ENCODE measurements at places on chromosomes 6 and 20. TPM values are rescaled to one million over a fixed set of nuclear protein-coding genes. Genes with fewer than 3 reads are reported as not detected.

The LTB gene
- 73.3 TPM for total RNA-seq

DNA sequence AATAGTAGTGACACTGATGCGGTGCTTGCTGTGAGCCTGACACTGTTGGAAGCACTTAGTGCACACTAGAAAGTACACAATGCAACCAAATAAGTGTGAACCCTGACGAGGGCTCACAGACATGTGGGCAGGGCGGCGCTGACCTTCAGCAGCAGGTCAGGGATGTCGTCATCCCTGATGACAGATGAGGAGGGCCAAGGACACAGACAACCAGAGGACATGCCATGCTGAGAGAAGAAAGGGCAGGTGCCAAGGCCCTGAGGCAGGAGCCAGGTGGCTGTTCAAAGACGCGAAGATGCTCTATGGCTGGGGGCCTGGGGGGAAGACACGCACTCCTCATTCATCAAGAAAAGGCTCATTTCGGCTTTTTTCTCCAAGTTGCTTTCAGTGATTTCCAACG is 176.4 kb upstream of the CST7 start:
- H3K4me1 ChIP-seq = peaks cover 9% of the 10 kb centered on the region
- no peak for DNase-seq
- no peak overlapping the region for H3K4me3 ChIP-seq

- no peak for DNase-seq
- no peak overlapping the region for H3K4me3 ChIP-seq
- H3K27me3 ChIP-seq = no peaks in the 10 kb centered on the region
Observed at GRCh38 chr6:143964674-143965081, 43.4 kb downstream of the PLAGL1 start.

The LST1 gene
- total RNA-seq = 9.1 TPM

- H3K27ac ChIP-seq = no peak overlapping the region
- no peaks in the 10 kb centered on the region for H3K27me3 ChIP-seq
- no peaks in the 10 kb centered on the region for H3K36me3 ChIP-seq
- DNase-seq = no peak
- H3K4me3 ChIP-seq = no peak overlapping the region
Observed at GRCh38 chr6:22010102-22010501, 286.7 kb downstream of the PRL start.

- no peak for DNase-seq
- H3K27ac ChIP-seq = no peak overlapping the region
- no peaks in the 10 kb centered on the region for H3K36me3 ChIP-seq
- H3K4me3 ChIP-seq = no peak overlapping the region
Observed at GRCh38 chr6:131844243-131844841, 36.5 kb downstream of the ENPP1 start.

The C20orf144 gene
- total RNA-seq = 0.27 TPM

GRCh38 chr6:106244521-106244920 is 81.0 kb downstream of the ATG5 start:
- H3K36me3 ChIP-seq = peaks cover 36% of the 10 kb centered on the region
- no peak for DNase-seq
- no peak overlapping the region for H3K4me3 ChIP-seq
- H3K27me3 ChIP-seq = no peaks in the 10 kb centered on the region

- H3K4me1 ChIP-seq = peaks cover 6% of the 10 kb centered on the region
- no peak overlapping the region for H3K27ac ChIP-seq
- no peaks in the 10 kb centered on the region for H3K36me3 ChIP-seq
- no peak for DNase-seq
Observed at GRCh38 chr6:169189686-169190085, 64.0 kb downstream of the THBS2 start.

- DNase-seq = no peak
- no peak overlapping the region for H3K4me3 ChIP-seq
- H3K4me1 ChIP-seq = no peaks in the 10 kb centered on the region
- H3K27me3 ChIP-seq = peaks cover 46% of the 10 kb centered on the region
Observed at GRCh38 chr20:59448851-59449444, 148.5 kb downstream of the EDN3 start.

GRCh38 chr6:43334466-43335095 is 26.0 kb upstream of the CRIP3 start:
- H3K27ac ChIP-seq = no peak overlapping the region
- no peak for DNase-seq
- no peaks in the 10 kb centered on the region for H3K27me3 ChIP-seq

The C4B gene
- total RNA-seq = 2.8 TPM

DNA sequence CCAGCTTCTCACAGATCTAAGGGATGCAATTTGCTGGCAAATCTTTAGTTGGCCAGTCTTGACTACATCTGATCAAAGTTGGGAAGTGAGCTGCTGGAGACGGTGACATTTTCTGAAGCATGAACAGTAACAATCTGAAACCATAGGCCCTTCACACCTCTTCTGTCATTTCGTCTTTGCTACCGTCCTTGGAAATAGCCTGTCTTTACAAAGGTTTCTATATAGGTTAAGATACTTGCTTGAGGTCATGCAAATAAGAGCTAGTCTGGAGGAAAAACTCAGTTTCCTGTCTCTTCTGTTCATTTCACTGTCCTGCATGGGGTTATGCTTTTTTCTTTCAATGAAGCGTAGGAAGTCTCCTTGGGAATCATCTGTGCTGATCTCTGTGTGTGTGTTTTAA is 55.6 kb downstream of the CARMIL1 start:
- peaks cover 13% of the 10 kb centered on the region for H3K4me1 ChIP-seq
- no peak overlapping the region for H3K4me3 ChIP-seq
- H3K36me3 ChIP-seq = no peaks in the 10 kb centered on the region
- H3K27me3 ChIP-seq = no peaks in the 10 kb centered on the region

DNA sequence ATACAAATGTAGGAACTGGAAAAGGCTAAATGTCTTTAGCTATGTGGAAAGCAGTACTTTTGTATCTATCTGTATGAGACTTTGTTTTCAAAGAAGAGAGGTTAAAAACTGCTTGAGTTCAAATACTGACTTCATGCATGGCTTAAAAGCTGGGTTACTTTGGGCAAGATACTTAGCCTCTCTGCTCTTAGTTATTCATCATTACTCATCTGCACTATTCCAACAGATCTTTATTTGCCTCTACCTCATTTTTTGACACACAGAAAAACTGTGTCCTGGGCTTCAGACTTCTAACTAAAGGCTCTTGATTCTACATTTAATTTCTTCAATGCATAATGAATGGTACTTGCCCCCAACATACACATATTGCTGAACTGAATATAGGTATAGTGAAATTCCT is 114.8 kb downstream of the DST start:
- H3K4me1 ChIP-seq = no peaks in the 10 kb centered on the region
- no peaks in the 10 kb centered on the region for H3K27me3 ChIP-seq
- H3K36me3 ChIP-seq = no peaks in the 10 kb centered on the region
- H3K4me3 ChIP-seq = no peak overlapping the region
- no peak for DNase-seq

The MATN4 gene
- total RNA-seq = 0.35 TPM

The MOXD1 gene
- total RNA-seq = not detected

DNA sequence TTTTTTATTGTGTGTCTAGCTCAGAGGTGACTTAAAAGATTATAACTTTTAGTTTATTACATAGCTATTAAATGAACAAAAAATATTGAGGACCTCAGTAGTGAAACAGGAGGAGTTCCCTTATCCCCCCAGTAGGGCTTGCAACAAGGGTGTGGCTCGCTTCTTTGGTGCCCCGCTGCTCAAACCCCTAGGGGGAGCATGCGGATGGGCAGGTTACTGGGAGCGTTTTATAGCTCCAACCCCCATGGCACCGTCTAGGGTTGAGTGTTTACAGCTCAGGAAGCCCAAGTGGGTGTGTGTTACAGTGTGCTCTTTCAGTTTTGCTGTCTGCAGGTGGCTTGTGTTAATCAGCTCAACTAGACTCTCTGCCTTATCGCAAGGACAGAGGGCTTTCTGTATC is 1513.7 kb downstream of the GRIK2 start:
- no peak for DNase-seq
- H3K4me3 ChIP-seq = no peak overlapping the region

- H3K27ac ChIP-seq = no peak overlapping the region
- H3K4me1 ChIP-seq = peaks cover 19% of the 10 kb centered on the region
- H3K4me3 ChIP-seq = no peak overlapping the region
- DNase-seq = peak; percentile 24
- H3K36me3 ChIP-seq = no peaks in the 10 kb centered on the region
- peaks cover 31% of the 10 kb centered on the region for H3K27me3 ChIP-seq
Observed at GRCh38 chr20:37911838-37912281, 8.9 kb downstream of the VSTM2L start.

The SLC52A3 gene
- not detected for total RNA-seq

DNA sequence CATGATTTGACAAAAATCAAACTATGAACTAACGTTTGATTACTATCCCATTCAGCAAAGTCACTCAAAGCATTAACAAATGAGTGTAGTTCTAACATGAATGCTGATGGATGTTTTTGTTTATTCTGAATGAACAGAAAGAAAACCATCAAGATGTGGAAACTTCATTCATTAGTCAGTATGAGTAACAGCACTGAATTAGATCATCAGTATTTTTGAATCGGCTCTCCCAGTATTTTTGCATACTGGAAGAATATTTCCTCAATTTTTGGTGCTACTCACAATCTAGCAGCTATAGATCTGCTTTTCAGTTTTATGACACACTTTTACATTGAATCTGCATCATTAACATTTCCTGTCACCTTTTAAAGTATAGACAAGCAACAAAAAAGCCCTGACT is 63.8 kb upstream of the CD83 start:
- H3K4me1 ChIP-seq = no peaks in the 10 kb centered on the region
- H3K4me3 ChIP-seq = no peak overlapping the region
- no peak overlapping the region for H3K27ac ChIP-seq
- DNase-seq = no peak
- no peaks in the 10 kb centered on the region for H3K36me3 ChIP-seq

The PAK5 gene
- not detected for total RNA-seq

The RSPO3 gene
- not detected for total RNA-seq

- no peak overlapping the region for H3K4me3 ChIP-seq
- H3K27ac ChIP-seq = no peak overlapping the region
- no peaks in the 10 kb centered on the region for H3K27me3 ChIP-seq
- DNase-seq = peak; percentile 74
Observed at GRCh38 chr6:143337201-143337949, 113.1 kb downstream of the ADAT2 start.

The CYP39A1 gene
- total RNA-seq = not detected

DNA sequence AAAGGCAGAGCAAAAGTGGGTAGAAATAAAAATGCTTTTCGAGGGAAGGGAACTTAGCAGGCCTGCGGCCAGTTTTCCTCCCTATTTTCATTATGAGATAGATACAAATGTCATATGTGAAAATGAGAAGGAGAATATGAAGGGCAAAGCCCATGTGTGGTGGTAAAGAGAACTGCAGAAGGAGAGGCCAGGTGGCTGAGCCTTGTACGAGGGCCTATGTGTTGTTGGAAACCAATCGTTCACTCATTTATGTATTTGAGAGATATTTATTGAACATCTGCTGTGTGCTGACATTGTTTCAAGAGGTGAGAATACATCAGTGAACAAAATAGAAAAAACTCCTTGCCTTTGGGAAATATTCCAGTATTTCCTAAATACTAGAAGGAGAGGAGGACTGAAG is 147.7 kb downstream of the SH3BGRL2 start:
- DNase-seq = no peak
- no peak overlapping the region for H3K4me3 ChIP-seq
- H3K36me3 ChIP-seq = no peaks in the 10 kb centered on the region
- H3K27ac ChIP-seq = no peak overlapping the region
- H3K4me1 ChIP-seq = peaks cover 7% of the 10 kb centered on the region
- H3K27me3 ChIP-seq = peaks cover 4% of the 10 kb centered on the region

- H3K36me3 ChIP-seq = no peaks in the 10 kb centered on the region
- no peak overlapping the region for H3K4me3 ChIP-seq
- DNase-seq = no peak
- H3K27ac ChIP-seq = no peak overlapping the region
Observed at GRCh38 chr6:163757520-163757919, 343.0 kb downstream of the QKI start.

DNA sequence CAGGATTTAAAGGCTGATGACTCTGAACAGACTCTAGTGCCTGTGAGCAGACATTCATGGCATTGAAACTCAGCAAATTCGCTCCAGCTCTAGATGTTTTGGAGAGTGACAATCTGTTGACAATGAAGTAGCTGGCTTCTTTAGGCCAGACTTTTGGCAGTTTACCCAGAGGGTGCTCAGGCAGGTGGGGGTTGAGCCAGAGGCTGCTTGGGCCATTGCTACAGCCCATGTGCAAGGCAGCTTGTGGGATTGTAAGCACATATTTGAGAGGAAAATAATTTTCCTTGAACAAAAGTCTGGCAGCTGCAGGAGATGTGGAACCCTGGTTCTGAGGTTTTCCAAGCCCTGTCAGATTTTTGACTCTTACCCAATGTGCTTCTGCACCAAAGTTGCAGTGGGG is 311.6 kb downstream of the CDC5L start:
- no peak for DNase-seq
- H3K4me1 ChIP-seq = peaks cover 14% of the 10 kb centered on the region
- H3K36me3 ChIP-seq = no peaks in the 10 kb centered on the region

The DDX39B gene
- total RNA-seq = 517 TPM

DNA sequence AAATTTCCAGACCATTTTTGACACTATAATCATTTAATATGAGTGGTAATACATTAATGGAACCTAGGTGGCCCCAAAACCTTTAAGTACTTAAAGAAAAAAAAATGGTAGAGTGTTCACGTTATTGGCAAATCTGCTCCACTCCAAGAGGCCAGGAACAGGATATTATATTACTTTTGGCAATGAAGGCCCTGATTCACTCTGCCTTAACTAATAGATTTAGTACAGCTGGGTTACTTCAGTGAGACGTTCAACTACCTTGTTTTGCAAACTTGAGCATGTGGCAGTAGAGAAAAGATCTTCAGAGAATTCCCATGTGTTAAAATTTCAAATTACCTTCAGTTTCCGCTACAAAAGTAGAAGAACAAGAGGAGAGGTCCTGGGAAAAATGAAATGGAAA is 12.8 kb downstream of the ADNP start:
- no peak for DNase-seq
- no peaks in the 10 kb centered on the region for H3K27me3 ChIP-seq
- peaks cover 31% of the 10 kb centered on the region for H3K36me3 ChIP-seq
- H3K4me1 ChIP-seq = peaks cover 88% of the 10 kb centered on the region

- H3K4me1 ChIP-seq = peaks cover 27% of the 10 kb centered on the region
- no peaks in the 10 kb centered on the region for H3K27me3 ChIP-seq
- peaks cover 2% of the 10 kb centered on the region for H3K36me3 ChIP-seq
- no peak overlapping the region for H3K4me3 ChIP-seq
- no peak for DNase-seq
Observed at GRCh38 chr6:130622142-130622541, 205.1 kb upstream of the SMLR1 start.

DNA sequence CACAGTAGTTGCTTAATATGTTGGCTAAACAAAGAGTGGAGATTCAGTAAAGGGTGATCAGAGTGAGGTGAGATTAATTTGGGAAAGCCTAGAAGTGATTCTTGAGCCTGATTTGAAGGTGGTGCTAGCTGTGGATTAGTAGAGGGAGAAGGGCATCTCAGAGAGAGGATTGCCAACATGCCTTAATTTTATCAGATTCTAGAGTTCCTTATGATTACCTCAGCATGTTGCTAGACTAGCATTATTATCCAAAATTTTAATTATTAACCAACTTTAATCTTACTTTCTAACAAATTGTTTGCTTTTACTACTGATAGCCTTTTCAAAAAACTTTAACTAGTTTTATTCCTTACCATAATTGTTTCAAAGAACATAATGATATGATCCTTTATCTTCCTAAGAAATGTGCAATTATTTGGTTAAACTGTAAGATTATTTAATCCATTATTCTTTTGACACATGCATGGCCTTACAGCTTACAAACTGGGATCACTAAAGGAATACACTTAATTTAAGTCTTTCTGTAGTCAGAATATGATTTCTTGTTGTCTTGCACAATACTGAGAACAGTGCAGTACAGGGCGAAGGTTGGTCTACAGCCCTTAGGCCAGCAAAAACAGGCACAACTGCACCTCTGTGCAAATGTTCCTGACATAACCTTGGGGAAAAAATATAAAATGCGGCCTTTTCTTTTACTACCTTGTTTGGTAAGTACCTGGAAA is 88.9 kb downstream of the SLC16A10 start:
- H3K4me3 ChIP-seq = no peak overlapping the region
- H3K36me3 ChIP-seq = peaks cover 4% of the 10 kb centered on the region
- peaks cover 27% of the 10 kb centered on the region for H3K4me1 ChIP-seq
- no peak for DNase-seq
